ENCODE measurements at places on chromosomes 13 and 19. TPM values are rescaled to one million over a fixed set of nuclear protein-coding genes. Genes with fewer than 3 reads are reported as not detected.

Gene FLT1
- 59.4 TPM for total RNA-seq

Gene WDR87
- not detected for total RNA-seq

Gene MAN2B1
- 71.2 TPM for total RNA-seq

Gene CLIP3
- 1.5 TPM for total RNA-seq

Gene APOC4
- not detected for total RNA-seq

Gene TMEM86B
- total RNA-seq, result 1.7 TPM

Gene IRGC
- not detected for total RNA-seq

Gene HS6ST3
- 0.26 TPM for total RNA-seq

Gene UPK1A
- total RNA-seq, result 0.74 TPM

Gene CGB2
- total RNA-seq, result not detected

Gene WIZ
- total RNA-seq, result 16.1 TPM
